ENCODE measurements at places on chromosomes 1 and 21.

GRCh38 chr1:195933835-195934234 lies 674.4 kb downstream of the KCNT2 start:
- DNase-seq, result no peak

DNA sequence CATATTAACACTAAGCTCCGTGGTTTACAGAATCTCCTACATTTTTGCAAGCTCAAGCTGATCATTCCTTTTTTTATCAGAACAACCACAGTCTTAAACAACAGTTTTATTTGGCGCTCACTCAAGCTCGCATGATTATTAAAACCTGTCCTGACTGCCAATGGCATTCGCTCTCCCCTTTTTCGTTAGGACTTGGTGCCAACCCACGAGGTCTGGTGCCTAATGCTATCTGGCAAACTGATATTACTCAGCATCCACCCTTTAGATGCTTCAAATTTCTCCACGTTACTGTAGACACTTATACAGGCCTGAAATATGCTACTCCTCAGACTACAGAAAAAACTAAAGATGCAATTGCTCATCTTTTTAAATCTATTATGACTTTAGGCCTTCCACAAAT lies 23.0 kb upstream of the ITLN1 start:
- DNase-seq, result no peak

DNA sequence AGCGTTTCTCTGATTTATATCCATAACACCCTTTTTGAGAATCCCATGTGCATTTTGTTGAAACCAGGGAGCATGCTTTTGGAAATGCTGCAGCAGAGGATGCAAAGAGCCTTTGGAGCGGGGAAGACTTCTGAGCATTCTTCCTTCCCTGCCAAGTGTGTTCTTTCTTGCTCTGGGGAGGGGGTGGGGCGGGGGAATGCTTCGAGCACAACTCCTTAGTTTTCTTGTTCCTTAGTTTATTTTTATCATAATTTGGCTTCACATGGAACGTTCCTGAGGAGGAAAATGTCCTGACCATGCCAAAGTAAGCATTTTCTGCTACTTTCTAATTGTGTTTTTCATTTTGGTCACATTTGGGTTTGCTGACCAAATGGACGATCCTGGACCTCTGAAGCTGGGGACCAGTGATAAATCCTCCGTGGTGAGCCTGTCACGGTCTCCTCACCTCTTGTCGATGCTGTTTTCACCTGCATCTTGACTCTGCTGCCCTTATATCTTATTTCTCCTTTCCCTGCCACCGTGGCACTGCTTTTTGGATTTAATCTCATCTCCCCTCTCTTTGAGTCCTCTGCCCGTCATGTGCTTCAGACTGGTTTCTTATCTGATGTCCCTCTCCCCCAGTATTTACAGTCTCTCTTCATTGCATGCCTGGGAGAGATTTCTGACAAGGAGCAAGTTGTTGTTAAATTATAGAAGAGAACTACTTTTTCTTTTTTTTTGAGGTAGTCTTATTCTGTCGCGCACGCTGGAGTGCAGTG lies 2.4 kb downstream of the CTPS1 start:
- no peak for DNase-seq

DNA sequence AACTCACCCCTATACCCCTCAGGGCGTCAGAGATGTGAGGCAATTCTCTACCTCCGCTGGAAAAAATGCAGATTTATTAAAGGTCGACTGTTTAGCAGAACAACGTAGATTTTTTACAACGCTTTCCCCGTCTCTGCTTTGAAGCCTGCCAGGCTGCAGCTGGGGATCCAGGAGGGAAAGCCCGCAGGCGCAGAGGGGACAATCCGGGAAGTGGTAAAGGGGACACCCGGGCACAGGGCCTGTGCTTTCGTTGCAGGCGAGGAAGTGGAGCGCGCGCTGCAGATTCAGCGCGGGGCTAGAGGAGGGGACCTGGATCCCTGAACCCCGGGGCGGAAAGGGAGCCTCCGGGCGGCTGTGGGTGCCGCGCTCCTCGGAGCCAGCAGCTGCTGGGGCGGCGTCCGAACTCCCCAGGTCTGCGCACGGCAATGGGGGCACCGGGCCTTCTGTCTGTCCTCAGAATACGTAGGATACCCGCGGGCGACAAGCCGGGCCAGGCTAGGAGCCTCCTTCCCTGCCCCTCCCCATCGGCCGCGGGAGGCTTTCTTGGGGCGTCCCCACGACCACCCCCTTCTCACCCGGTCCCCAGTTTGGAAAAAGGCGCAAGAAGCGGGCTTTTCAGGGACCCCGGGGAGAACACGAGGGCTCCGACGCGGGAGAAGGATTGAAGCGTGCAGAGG lies 5.5 kb downstream of the SIM2 start:
- DNase-seq, result no peak

DNA sequence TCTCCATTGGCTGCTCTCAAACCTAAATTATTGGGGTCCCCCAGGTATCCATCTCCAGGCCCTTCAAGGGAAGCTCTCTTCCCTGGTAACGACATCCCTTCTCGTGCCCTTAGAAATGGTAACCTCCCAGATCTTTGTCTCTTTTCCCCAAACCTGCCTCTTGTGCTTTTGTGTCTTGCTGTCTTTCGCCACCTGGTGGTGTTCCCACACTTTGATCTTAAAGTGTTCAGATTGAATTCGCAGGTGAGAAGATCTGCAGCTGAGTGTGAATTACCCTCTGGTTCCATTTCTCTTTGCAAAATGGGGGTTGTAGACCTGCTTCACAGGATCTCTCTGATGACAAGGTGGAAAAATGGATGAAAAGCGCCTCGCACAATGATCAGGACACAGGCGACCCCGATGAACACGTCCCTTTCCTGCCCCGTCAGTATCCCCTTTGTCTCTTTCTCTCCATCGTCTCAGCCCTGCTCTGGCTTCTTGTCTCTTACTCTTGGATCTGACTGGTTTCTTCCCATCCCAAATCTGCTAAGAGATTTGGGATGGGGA lies 53.1 kb downstream of the DOP1B start:
- no peak for DNase-seq

- DNase-seq, result no peak
Measured at GRCh38 chr1:94110946-94111740, 9.8 kb downstream of the ABCA4 start.

DNA sequence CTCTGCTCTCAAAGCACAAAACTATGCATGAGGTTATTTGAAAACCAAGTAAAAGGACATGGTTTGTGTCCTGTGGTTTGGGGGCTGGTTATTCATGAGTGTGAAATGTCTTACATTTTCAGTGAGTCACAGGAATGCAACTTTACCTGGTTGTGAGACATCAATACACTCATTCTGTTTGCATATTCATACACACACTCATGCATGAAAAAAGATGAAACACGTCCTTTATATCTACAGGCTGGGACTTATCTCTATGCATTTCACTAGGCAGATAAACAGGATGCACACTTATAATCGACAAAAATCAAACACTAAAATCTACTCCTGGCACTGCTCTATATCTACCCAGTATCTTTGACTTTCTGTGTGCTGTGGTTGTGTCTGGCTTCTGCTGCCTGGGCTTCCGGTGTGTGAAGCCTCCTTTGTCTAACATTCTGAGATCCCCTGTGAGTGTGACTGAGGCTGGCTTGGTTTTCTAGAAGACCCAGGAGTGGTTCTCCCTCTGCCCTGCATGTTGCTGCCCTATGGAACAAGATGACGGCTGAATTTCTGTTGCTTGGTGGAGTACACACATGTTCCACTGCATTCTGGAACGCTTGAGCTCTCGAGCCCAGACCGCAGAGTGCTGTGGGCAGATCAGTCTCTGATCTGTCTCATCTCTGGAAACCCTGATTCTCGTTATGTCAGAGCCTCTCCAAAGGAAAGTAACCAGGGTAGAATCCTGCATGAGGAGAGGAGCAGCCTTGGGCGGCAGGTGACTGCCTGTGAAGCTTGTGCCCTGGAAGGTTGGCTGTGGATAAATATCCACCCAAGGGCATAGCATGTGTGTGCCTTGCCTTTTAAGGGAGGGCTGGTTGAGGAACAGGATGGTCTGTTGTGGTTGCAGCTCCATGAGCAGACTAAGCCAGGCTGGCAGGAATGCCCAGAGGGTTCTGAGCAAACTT lies 19.7 kb upstream of the FASLG start:
- no peak for DNase-seq

DNA sequence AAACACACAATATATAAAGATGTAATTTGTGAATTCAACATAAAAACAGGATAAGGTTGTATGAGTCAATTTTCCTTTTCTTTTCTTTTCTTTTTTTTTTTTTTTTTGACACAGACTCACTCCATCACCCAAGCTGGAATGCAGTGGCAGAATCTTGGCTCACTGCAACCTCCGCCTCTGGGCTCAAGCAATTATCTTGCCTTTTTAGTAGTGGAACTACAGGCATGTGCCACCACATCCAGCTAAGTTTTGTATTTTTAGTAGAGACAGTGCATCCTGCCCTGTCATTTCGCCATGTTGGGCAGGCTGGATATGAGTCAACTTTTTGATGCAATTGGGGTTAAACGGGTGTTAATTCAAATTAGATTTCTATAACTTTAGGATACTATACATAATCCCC lies 10.3 kb upstream of the SPRR2B start:
- no peak for DNase-seq

GRCh38 chr21:35252831-35253230 lies 203.7 kb upstream of the RUNX1 start:
- no peak for DNase-seq

GRCh38 chr1:6599141-6599975 lies 3.3 kb downstream of the KLHL21 start:
- no peak for DNase-seq

DNA sequence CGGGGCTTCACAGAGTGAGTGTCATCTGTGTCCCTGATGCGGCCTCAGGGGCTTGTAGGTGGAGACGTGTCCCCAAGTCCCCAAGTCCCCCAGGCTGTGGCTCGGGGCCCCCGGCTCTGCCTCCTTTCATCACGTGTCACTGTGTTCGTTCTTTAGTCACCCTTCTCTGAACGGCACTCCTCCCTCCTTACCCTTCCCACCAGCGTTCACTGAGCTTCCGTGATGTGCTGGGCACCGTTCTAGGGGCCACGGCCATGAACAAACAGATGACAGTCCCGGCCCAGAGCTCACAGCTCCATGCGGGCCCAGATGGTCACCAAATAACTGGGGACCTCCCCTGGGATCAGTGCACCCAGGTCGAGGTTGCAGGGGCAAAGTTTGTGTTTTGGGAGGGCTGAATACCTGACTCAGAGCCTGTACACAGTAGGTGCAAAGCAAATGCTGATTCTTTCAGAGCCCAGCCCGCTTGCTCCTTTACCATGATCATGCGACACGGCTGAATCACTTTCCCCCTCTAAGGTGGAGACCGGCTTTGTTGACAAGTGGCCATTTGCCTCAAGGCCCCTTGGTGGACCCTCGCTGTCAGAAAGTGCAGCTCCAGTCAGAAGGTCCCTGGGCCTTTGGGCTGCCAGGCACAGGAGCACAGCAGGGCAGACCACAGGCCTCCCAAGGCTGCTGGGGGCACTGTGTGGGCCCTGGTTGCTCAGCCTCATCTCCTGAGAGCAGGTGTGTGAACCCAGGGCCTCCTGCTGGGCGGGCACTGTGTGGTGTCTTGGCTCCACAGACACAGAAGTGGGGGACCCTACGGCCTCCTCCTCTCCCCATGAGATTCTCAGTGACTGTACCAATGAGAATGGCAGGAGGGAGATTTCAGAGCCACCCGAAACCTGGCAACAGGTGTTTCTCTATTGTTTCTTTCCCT lies 592.5 kb downstream of the PTPRU start:
- DNase-seq, result no peak

GRCh38 chr1:243903041-243903440 lies 53.0 kb upstream of the AKT3 start:
- no peak for DNase-seq

- no peak for DNase-seq
Measured at GRCh38 chr1:193406901-193407300, 220.5 kb upstream of the B3GALT2 start.

DNA sequence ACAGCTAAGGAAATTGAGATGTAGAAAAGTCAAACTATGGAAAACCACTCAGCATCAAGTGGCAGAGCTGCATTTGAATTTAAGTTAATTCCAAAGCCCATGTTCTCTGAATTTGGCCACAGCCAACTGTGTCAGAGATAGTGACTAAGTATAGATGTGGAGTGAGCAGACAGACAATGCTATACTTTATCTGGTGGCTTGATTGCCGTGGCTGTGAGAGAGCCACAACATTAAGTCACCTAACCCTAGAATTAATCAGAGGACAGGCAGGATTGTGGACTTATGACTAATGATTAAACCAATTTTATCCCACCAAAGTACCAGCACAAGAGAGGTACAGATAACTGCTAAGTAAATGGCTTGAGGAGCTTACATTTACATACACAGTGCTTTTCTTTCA lies 209.8 kb downstream of the TPR start:
- DNase-seq, result no peak

DNA sequence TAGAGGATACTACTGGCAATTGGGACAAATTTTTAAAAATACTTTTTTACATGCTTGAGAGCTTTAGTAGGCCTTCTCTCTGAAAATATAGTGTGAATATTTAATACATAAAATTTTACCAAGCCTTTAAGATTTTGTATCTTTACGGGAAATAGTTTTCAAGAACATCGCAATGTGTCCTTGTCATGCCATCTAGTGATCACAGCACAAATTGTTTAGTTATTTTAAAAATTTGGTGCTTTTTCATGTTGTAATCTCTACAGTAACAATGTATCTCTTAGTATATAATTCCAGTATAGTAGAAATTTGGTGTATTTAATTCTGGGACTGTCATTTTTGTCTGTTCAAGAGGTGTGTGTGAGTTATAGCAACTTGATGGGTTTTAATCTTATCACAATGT lies 6.7 kb downstream of the CDC7 start:
- DNase-seq, result no peak

- DNase-seq, result no peak
Measured at GRCh38 chr1:32276032-32276782, 15.7 kb upstream of the HDAC1 start.

GRCh38 chr1:50693829-50694228 lies 266.2 kb downstream of the FAF1 start:
- no peak for DNase-seq

DNA sequence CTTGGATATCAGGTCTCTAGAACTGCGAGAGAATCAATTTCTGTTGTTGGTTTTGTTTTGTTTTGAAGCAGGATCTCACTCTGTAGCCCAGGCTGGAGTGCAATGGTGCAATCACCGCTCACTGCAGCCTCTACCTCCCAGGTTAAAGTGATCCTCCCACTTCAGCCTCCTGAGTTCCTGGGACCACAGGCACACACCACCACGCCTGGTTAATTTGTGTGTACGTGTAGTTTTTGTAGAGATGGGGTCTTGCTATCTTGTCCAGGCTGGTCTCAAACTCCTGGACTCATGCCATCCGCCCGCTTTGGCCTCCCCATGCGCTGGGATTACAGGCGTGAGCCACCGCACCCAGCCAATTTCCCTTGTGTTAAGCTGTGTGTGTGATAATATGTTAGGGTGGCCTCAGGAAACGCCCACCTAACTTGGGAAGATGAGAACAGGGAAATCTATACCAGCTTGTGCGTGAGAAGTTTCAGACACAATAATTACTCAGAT lies 109.6 kb downstream of the SIK1 start:
- DNase-seq, result no peak

All from brain pericyte (primary cell).